Keratinocyte (primary cell): ENCODE measurements at places on chromosomes 2 and 18. TPM values are rescaled to one million over a fixed set of nuclear protein-coding genes. Genes with fewer than 3 reads are reported as not detected.
A peak's percentile ranks its signal among the peaks of the same experiment; 100 is the strongest.

DNA sequence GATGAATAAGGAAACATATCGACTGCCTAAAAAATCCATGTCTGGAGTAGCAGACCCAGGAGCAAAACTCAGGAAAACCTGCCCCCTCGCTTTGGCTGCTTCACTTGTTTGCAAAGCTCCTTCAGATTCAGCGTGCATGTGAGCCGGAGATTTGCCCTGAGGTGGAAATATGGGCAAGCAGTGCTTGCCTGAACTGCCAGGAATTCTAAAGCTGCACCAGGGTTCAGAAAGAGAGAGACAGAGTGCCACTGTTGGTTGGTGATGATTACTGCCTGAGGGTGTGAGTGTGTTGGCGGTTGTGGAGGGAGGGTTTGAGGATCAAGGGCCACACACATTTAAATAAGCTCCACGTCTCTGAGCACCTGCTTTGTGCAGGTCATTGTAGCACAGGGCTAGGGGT, 139.6 kb upstream of the RGPD4 start:
- no peak for DNase-seq

- DNase-seq, result no peak
These were observed 19.2 kb upstream of the IL36G start for GRCh38 chr2:112958428-112959108.

GRCh38 chr18:48308027-48308635, 101.1 kb downstream of the ZBTB7C start:
- DNase-seq, result no peak

DNA sequence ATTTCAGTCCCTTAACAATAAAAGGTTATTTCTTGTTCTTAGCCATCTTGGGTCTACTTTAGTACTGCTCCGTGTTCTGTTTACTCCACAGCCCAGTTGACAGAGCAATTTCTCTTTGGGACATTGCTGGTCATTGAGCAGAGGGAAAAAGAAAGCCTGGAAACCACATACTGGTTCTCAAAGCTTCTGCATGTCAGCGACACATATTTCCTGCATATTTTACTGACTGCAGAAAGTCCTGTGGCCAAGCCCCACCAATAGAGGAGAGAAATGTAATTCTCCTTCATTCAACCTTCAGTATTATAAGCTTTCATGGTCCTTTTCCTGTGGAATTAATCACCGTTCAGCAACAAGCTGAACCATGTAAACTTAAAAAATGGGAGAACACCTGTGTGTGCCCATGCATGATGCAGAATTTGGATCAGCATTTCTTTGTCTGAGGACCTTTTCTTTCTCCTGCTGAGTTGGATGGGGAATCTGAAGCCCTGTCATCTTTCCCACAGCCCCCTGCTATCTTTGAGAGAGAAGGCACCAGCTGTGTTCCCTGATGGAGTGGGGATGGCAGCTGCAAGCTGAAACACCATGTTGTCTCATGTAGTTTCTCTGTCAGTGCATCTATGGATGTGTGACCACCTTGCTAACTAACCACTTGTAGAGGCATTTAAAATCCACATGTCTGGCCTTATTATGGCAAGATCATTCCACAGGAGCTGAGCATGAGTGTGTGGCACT, 431.6 kb downstream of the MEIS1 start:
- no peak for DNase-seq

DNA sequence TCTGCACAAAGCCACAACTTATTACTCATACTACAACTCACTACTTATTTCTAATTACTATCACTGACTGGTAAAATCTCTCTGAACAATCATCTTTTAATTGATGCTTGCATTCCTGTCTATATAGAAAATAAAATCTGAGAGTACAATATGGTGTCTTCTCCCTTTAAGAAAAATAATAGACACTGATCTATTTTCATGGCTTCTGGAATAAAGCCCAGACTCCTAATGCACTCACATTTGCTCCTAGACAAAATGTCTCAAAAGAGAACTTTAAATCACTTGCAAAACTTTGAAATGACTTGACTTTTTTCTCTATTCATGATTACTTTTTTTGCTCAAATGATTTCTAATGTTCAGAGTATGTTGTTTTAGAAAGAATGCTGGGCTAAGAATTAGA, 28.7 kb downstream of the ESCO1 start:
- no peak for DNase-seq

The TMEM17 gene
- polyA plus RNA-seq, result 3.3 to 5.1 TPM (median 4.1 TPM) in 3 replicates

GRCh38 chr2:229673676-229674075, 40.7 kb downstream of the DNER start:
- DNase-seq, result peak; percentile 17

GRCh38 chr2:190802626-190803209, 77.9 kb upstream of the GLS start:
- DNase-seq, result no peak

GRCh38 chr18:22026362-22026761, 143.0 kb upstream of the GATA6 start:
- DNase-seq, result no peak

- no peak for DNase-seq
These were observed 174.9 kb downstream of the EPHA4 start for GRCh38 chr2:221397187-221397586.

- DNase-seq, result no peak
These were observed 88.1 kb downstream of the TNFRSF11A start for GRCh38 chr18:62413206-62413605.

DNA sequence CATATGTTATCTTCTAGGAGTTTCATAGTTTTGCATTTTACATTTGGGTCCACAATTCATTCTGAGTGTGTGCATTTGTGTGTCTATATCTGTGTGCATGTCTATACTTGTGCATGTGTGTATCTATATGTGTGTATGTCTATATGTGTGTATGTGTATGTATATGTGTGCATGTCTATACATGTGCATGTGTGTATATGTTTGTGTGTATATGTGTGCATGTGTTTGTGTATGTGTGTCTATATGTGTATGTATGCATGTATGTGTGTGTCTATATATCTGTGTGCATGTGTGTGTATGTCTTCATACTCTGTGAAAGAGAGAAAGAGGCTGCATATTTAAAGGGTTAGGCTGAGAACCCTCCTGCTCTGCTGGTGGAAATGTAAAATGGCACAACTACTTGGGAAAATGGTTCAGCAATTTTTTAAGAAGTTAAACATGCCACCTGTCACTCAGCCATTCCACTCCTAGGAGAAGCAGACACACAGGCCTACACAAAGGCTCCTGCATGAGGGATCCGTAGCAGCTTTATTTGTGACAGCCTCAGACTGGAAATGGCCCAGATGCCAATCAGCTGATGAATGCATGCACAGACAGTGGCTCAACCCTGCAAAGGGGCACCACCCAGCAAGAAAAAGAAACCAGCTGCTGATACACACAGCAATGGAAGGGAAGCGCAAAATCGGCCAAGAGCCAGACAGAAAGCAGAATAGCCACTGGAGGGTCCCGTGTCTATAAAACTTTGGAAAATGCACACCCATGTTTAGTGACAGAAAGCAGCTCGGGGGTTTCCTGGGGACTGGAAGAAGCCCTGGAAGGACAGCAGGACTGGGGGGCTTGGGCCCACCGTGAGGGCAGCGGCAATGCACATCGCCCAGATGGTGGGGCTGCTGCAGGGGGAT, 146.8 kb downstream of the SEPTIN10 start:
- DNase-seq, result peak; percentile 19

The CCDC74B gene
- polyA plus RNA-seq, result 0.46 to 0.60 TPM (median 0.52 TPM) in 3 replicates

DNA sequence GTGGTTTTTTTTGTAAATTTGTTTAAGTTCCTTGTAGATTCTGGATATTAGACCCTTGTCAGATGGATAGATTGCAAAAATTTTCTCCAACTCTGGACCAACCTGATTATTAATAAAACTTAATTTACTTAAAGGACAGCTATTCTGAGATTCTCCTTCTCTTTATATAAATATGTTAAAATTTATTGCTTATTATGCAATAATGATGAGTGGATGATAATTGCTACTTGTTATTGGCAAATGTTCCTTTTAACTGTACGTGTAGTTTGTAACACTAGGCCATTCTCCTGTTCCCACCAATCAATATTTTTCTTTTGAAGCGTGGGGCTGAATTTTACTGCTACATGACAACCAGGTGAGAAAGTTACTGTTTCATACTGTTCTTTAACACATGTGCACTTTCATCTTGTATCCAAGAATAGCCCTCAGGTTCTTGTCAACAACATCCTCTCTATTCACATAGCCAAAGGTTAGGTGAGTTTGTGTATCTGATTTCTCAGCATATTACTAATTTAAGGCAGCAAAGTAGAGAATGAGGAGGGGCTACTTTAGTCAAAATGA, 16.6 kb upstream of the STK17B start:
- no peak for DNase-seq

The HRH4 gene
- polyA plus RNA-seq, result 0.01 to 0.15 TPM (median 0.03 TPM) in 3 replicates

- DNase-seq, result no peak
These were observed 17.9 kb upstream of the ALPI start for GRCh38 chr2:232438091-232438490.

- no peak for DNase-seq
These were observed 366.9 kb upstream of the GALNT5 start for GRCh38 chr2:156890529-156891148.

DNA sequence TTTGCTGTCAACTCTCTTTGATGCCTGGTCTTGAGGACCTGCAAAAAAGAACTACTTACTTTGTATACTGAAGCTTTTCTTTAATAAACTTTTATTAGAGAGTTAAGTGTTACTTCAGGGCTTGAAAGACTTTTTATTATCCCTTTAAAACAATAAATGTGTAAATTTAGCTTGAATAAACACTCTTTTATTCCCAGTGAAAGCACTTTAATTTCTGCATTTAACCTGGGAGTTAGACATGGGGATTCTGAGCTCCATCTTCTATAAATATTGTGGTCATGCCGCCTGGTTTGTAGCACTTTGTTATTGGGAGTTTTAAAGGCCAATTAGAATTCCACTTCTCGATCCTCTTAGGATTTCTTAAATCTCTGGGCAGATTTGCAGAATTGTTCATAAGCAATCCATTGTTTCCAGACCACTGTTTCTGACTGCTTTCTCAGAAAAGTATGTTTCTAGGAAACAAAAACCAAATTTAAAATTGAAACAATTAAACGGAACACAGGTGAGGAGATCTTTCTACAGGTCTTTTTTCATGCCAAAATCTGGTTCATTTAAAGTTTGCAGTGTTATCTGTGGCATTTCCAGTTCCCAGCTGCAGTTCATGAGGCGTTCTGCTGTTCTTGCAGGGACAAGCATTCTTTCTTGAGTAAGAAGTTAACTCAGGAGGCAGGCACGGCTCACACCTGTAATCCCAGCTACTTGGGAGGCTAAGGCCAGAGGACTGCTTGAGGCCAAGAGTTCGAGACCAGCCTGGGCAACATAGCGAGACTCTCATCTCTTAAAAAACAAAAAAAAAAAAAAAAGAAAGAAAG, 18.1 kb upstream of the E2F6 start:
- DNase-seq, result no peak

DNA sequence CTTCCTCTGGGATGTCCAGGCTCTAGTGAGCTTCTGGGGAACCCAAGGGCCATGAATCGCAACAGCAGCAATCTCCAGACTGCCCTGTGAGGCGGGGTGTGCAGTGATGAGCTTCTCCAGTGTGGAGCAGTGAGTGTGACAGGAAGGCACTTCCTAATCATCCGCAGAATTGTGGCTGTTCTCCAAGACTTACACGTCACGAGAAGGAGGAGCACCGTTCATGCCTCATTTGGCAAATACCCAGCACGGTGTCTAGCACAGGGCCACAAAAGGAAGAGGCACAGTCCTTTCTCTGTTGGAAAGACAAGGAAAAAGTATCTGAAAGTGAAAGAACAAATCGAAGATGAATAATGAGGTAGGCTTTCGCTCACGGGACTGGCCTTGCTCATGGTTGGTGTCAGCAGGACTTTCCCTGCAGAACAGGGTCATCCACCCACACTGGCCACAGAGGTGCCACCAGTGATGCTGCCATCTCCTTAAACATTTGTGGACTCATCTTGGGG, 125.1 kb upstream of the HAAO start:
- DNase-seq, result peak; percentile 80

The CYRIA gene
- polyA plus RNA-seq, result 0.69 to 1.4 TPM (median 0.79 TPM) in 3 replicates

- DNase-seq, result no peak
These were observed 37.7 kb upstream of the NT5C1B start for GRCh38 chr2:18626958-18627650.

DNA sequence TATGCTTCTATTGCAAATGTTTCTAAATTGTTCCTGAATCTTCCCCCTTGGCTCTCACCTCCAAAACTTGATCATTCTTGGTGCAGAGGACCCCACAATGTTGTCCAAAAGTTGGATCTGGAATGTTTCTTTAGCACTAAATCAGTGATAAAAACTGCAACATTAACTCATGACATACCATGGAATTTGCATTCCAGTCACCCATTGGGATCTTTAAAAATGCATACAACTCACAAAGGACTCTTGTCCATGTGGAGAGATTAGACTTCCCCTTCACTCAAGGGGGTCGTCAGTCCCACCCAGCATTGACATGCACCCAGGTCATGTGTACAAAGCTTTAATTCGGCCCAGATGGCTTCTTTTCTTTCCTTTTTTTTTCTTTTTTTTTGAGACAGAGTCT, 169.3 kb downstream of the SETBP1 start:
- DNase-seq, result no peak

GRCh38 chr2:191895195-191895594, 48.3 kb upstream of the CAVIN2 start:
- no peak for DNase-seq

DNA sequence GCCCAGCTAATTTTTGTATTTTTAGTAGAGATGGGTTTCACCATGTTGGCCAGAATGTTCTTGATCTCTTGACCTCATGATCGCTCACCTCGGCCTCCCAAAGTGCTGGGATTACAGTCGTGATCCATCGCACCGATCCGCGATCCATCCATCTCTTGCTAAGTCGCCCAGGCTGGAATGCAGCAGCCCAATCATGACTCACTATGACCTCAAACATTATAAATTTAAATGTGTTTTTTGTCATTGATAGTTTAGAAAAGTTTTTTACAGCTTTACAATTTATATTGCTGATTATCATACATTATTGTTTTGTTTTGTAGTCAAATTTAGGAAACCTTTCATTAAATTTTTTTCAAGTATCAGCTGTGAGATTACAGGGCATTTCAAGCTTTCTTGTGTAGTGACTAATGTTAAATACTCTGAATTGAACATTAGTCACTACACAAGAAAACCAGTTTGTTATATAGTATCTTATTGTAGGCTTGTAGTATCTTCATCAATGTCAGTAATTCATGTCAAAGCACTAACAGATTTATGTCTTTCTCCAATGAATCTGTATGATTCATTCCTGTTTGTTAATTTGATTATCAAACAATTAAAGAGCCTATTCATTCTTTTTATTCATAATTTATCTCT, 37.5 kb downstream of the NR4A2 start:
- DNase-seq, result no peak

The ALKAL2 gene
- not detected in 3 replicates for polyA plus RNA-seq

DNA sequence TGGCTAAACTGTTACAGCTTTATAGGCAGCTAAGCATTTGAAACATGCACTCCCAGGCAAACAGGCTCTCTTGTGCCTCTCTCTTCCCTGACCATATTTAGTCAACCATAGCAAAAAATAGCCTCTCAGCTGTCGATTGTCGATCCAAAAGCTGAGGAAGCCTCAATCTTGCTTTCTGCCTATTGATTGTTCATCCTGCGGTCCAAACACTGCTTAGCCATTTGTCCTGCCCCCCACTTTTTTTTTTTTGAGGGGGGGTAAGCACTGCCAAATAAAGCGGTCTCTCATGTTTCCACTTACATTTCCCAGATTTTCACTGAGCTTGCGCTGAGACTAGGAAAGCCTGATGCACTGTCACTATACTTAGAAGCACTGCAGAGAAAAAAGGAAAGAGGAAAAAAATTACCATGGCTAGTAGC, 90.8 kb downstream of the MIB1 start:
- no peak for DNase-seq

- DNase-seq, result no peak
These were observed 34.8 kb upstream of the TMEM177 start for GRCh38 chr2:119644186-119644585.

- no peak for DNase-seq
These were observed at the start of gene LOXHD1 for GRCh38 chr18:46657115-46657955. Gene LOXHD1, minus strand, starts transcription at chr18:46657220. Its CDS starts 187 bp downstream, at chr18:46657033.

The PKP4 gene
- 31.1 to 43.8 TPM (median 39.0 TPM) in 3 replicates for polyA plus RNA-seq

The CYBRD1 gene
- 45.5 to 89.4 TPM (median 72.7 TPM) in 3 replicates for polyA plus RNA-seq

GRCh38 chr2:182067393-182067792, 81.7 kb downstream of the PPP1R1C start:
- no peak for DNase-seq
